ENCODE measurements at places on chromosomes 7 and 10.

DNA sequence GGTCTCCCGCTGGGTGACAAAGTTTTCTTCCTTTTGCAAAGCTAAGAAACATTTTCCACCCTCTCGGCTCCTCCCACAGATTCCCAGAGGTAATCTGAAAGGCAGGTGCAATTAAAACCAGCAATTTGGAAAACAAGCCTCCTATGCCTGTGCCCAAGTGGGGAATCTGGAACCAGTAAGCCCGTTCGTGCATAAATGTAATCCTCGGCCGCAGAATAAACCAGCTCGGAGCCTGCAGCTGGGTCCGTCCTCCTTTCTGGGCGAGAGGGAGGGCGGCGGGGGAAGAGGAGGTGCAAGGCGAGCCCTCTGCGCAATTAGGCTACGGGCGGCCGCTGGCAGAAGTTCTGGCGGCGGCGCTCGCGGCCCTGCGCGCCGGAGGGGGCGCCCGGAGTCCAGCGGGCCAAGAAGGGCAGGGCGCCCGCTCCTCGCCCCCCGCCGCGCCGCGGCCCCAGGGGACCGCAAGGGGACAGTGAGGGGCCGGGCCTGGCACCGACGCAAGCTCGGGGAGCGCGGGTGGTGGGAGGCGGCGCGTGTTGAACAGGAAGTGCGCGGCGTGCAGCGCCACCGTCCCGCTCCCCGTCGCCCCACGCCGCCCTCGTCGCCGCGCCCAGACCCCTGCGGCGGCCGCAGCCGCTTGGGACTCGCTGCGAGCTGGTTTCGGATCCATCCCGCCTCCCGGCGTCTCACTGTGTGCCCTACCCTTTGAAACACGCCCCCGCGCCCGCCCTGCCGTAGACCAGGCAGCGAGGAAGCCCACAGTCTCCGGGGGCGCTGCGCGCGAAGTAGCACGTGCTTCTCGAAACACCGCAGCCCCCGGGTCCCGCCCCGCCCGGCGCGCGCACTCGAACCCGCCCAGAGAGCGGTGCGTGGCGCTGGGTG, at the start of gene PRKAG2:
Gene PRKAG2 (minus strand): TSS at position 217 of the 879 bp plus-strand sequence. CDS start 495 bp downstream, outside the sequence.
- DNase-seq, result peak; percentile 73

GRCh38 chr10:71272056-71272771, 46.8 kb upstream of the SLC29A3 start:
- no peak for DNase-seq

- no peak for DNase-seq
These were observed 5.8 kb upstream of the PRTFDC1 start for GRCh38 chr10:24958091-24958720.

DNA sequence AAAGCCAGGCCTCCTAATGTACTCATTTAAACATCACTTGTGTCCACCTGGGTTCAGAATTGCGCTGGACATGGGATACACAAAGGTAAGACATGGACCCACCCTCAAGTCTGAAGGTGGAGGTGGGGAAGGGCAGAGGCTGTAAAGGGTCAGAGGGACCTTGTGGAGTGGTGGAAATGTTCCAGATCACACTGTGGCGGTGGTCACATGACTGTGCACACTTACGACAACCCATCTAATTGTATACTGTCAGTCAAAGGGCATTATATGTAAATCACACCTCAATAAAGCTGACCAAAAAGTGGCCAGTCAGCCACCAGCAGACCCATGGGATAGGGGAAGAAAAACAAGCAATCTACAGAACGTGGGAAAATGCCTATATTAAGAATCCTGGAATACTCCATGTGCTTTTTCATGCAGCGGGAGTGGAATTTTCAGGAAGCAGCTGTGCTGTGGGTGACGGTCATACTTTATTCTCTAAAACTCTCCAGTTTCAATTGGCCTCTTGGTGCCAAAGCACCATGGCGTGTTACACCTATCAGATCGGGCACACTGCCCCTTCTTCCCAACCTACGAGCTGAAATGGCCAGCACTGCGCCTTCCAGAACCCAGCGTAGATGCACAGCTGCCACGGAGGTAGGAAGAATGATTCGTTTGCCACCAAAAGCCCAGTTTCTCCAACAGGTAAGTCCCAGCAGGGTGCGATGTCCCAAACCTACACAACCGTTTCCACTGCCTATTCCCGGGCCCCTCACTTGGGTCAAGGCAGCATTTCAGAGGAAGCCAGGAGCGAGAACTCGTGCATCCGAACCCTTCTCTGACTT, 69.8 kb downstream of the PRKAG2 start:
- DNase-seq, result no peak

- DNase-seq, result no peak
These were observed 189.2 kb upstream of the PODXL start for GRCh38 chr7:131745390-131746248.

GRCh38 chr7:138074540-138074939, 1.7 kb upstream of the AKR1D1 start:
- no peak for DNase-seq

DNA sequence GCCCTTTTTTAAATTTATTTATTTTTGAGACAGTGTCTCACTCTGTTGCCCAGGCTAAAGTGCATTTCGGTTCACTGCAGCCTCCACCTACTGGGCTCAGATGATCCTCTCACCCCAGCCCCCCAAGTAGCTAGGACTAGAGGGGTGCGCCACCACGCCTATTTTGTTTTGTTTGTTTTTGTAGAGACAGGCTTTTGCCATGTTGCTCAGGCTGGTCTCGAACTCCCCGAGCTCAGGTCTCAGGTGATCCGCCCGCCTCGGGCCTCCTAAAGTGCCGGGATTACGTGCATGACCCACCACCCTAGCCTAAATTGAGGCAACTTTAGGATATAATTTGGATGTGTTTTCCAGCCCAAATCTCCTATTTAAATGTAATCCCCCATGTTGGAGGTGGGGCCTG, 805 bp downstream of the ZNF736 start:
- no peak for DNase-seq

- DNase-seq, result no peak
These were observed 65.2 kb downstream of the HBP1 start for GRCh38 chr7:107233981-107234380.

- no peak for DNase-seq
These were observed 96.6 kb downstream of the MKLN1 start for GRCh38 chr7:131424219-131424822.

- no peak for DNase-seq
These were observed 15.6 kb upstream of the AQP1 start for GRCh38 chr7:30896036-30896435.

GRCh38 chr10:105210546-105210945, 569.5 kb downstream of the SORCS3 start:
- DNase-seq, result no peak

- no peak for DNase-seq
These were observed 37.3 kb downstream of the ADRA2A start for GRCh38 chr10:111113961-111114757.

DNA sequence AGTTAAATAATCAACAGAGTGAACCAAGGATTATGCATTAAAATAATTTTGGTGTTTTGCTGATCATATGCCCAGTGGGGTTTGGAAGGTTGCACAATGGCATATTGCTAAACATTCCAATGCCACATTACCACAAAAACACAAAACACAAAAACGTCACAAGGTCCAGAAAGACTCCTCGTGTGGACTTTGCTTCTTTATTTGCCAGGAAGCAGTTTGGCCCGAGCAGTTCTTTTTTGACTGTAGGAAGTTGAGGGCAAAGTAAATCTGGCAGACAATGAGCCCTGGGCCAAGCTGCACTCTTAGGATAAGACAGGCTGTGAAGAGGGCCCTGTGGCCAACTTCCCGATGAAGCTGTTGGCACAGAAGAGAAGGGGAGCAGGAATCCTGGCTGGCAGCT, 39.2 kb upstream of the SLC35B4 start:
- DNase-seq, result no peak

DNA sequence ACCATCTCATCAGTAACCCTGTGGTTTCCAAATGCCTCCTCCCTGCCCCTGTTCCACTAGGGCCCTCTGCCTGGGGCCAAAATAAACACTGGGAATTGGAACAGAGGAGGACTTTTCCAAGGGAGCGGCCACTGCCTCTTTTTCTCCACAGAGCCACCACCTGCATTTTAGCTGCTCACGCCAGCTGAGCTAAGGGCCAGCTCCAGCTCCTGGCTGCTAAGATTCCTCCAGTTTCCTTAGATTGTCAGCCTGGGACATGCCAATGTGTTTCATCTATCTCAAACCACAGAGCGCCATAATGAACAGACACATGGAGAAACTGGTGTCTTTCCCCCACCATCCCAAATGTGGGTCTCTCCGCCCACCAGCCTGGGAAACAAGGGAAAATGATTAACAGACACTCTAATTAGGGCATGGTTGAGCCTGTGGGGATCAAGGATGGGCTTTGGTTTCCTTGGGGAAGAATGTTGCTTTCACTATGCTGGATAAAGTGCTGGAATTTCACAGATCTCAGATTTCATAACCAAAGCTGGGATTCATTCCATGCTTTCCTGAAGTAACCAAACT, 52.2 kb downstream of the ASB13 start:
- no peak for DNase-seq

- no peak for DNase-seq
These were observed 115.1 kb downstream of the TPK1 start for GRCh38 chr7:144720710-144721109.

DNA sequence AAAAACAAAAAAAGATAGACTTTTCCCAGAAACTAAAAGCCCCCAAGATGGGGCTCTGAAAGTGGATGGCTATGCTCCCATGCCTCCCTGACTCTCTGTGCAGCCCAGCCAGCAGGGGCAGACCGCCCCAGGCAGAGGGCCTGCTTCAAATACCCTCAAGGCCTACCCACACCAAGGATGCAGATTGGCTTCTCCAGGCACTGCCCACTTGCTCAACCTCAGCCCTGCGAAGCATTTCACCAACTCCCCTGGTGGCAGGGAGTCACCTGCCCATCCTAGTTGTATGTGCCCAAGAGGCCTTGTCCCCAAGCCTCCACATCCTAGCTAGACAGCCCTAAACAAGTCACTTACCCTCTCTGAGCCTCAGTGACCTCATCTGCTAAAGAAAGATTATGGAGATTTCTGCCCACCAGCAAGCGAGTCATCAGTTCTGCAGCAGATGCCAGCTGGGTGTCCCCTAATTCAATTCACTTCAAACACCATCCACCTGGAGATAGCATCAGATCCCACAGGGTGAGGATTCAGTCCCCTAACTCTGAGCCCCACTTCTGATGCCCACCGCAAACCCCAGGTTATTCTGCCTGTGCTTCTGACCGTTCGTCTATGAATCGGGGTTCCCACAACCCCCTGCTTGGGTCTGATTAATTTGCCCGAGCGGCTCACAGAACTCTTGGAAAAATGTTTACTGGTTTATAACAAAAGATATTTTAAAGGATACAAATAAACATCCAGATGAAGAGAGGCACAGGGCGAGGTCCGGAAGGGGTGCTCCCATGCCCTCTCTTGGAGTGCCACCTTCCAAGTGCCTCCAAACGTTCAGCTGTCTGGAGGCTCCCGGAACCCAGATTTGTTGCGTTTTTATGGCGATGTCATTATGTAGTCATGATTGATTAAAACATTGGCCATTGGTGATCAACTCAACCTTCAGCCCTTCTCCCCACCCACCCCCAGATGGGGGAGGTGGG, 18.6 kb upstream of the ZMIZ1 start:
- DNase-seq, result peak; percentile 50

- peak; percentile 76 for DNase-seq
These were observed 14.5 kb downstream of the NUDT5 start for GRCh38 chr10:12181065-12181775.
